ENCODE measurements at places on chromosomes 7 and 10. TPM values are rescaled to one million over a fixed set of nuclear protein-coding genes. Genes with fewer than 3 reads are reported as not detected.

Gene MMD2
- polyA plus RNA-seq, result not detected

Gene PDCD4
- 39.8 TPM for polyA plus RNA-seq

Gene SPDYE2
- 0.09 TPM for polyA plus RNA-seq

DNA sequence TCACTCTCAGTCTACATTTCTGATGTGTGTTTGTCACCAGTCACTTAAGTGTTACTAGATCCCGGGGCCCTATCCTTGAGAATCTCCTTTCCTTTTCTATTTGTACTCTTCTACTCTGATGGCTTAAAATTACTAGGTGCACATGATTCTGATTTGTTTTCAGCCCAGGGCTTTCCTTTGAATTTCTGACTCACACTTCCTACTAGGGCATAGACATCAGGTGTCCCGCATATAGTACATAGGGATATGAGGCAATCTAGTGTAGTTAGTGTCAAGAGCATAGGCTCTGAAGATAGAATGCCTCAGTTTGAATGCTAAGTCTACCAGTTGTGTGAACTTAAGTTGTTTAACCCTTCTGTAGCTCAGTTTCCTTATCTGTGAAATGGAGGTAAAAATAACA, 49.4 kb upstream of the LRRN3 start:
- no peak for DNase-seq

DNA sequence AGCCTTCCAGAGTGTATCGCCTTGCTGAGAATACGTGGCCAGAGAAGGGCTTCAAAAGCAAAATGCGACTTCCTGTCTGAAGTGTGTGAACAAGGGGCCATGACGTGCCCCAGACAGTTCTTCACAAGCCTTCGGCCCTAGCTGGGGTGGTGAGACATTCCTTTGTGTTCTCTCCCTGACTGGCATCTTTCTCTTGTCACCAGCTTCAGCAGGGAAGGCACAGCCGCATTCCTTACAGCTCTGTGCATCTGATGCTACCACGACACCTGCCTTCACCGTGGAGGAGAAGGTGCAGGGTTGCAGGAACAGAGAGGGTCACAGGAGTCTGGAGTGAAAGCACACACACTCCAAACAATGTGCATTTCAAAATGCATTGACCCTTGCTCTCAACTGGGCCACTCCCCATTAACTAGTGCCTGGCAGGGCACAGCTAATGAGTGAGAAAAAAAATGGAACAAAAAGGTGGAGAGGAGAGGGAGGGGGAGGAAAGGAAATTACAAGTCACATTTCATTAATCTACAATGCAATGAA, 93.4 kb downstream of the GPR26 start:
- DNase-seq, result no peak

DNA sequence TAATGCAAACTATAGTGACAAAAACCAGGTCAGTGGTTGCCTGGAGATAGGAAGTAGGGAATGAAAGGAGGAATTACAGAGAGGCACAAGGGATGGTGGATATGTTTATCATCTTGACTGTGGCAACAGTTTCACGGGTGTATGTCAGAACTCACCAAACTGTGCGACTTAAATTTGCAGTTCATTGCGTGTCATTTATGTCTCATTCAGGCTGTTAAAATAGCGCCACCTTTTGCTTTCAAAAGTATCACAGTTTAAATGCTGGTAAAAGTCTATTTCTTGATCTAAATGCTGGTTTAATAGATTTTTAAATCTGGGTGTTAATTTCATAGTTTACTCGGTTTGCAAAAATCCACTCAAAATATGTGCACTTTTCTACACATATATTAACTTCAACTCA, 51.0 kb downstream of the PTTG1IP2 start:
- DNase-seq, result no peak
